ENCODE measurements at places on chromosomes 7 and 10. TPM values are rescaled to one million over a fixed set of nuclear protein-coding genes. Genes with fewer than 3 reads are reported as not detected.
A peak's percentile ranks its signal among the peaks of the same experiment; 100 is the strongest.

PRSS2 gene
- total RNA-seq, result not detected

DNA sequence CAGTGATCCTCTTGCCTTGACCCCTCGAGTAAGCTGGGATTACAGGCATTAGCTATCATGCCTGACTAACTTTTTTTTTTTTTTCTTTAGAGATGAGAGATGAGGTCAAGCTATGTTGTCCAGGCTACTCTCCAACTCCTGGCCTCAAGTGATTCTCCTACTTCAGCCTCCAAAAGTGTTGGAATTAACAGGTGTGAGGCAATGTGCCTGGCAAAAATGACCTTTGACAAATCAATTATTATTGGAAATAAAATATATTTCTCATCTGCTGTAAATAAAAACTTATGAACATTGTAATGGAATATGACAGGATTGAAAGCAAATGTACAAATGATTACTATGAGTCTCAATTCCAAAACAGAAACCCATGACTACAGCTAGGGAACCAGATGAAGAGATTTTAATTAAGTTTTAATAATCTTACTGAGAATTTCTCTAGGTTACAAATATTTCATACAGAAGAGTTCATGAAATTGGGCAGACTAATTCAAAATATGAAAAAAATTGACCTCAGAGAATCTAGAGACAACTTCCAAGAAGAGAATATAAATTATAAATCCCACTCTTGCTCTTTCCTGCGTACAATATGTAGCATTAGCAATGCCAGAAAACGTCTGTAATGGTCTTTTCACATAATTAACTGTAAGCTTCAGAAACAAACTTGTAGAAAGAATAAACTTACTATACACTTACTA lies 414.7 kb downstream of the DGKB start:
- DNase-seq, result no peak

DNA sequence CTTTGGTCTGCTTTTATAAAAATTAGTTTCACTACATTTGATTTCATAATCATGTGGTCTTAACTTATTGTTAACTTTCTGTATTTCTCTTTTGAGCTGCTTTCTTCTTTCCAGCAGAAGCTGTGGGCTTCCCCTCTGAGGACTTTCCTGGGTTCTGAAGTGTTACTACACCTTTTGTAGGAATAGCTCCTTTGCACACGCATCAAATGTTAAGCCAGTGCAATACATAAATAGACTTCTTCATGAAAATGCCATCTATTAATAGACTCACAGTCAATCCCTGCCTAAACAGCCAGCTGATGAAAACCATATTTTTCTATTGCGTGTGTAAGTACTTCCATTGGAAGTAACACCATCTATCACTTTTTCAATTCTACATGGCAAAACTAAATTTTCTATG lies 1.5 kb downstream of the ABCB4 start:
- DNase-seq, result no peak

DNA sequence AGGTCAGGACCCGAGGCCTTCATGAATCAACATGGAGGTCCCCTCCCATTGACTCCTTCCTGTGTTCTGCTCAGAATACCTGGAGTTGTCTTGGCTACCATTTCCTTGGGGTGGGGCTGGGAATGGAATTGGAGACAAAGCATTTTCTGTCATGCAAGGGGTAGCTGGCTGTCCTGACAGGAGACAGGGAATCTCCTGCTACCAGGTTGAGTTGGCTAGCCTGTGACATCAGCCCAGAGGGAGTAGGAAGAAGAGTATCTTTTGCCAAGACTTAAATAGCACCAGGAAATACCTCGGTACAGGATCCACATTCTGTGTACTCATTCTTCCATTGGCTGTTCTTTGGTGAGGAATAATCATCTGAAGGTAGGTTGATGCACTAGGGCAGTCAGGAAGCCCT lies 4.9 kb downstream of the ZDHHC16 start:
- no peak for DNase-seq

DNA sequence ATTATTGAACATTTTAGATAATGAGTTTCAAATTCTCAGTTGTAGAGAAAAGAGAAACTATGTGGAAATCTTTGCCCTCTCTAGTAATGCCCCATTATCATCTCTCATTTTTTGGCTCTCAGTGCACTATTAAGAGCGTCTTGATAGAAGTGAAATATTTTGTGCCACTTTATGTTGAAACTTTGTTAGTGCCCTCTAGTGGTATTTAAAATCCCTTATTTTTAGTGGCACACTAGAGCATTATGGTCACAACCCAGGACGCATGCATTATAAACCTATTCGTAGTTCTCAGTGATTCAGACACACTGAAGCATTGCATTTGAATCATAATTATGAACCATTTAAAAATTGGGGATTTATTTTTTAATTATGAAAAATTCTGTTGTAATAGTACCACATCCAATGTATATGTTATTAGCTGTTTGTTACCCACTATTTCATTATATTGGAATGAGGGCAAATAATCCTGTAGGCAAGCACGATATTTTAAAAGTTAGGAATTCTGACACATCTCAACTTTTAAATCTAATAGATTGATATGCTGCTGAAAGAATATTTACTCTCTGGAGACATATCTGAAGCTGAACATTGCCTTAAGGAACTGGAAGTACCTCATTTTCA lies 21.9 kb downstream of the PDCD4 start:
- DNase-seq, result peak; percentile 61

GRCh38 chr7:148665221-148665620 lies 33.5 kb upstream of the CUL1 start:
- DNase-seq, result no peak

RPA3 gene
- total RNA-seq, result 93.0 TPM

MYH16 gene
- total RNA-seq, result not detected

- DNase-seq, result no peak
Observed at GRCh38 chr7:148571381-148571780, 19.2 kb upstream of the C7orf33 start.

GRCh38 chr7:27586825-27587224 lies 75.9 kb downstream of the HIBADH start:
- no peak for DNase-seq

- DNase-seq, result no peak
Observed at GRCh38 chr10:77586719-77587415, 50.7 kb downstream of the KCNMA1 start.

DNA sequence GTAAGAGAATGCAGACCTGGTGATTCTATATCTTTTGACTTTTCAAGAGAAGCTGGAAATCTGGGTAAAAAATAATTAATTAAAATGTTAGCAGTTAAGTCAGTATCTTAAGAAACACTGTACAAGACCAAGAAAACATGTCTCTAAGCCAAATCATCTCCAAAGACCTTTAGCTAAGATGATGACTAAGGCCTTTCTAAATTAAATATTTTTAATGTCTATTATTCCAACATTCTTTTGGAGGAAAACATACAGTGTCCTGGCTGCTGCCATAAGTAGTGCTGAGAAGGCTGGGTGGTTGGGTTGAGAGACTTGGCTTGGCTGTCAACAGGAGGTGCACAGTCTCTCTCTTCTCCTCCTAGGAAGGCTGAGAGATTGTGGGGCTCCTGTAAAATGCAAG lies 20.3 kb downstream of the STARD3NL start:
- DNase-seq, result no peak

DNA sequence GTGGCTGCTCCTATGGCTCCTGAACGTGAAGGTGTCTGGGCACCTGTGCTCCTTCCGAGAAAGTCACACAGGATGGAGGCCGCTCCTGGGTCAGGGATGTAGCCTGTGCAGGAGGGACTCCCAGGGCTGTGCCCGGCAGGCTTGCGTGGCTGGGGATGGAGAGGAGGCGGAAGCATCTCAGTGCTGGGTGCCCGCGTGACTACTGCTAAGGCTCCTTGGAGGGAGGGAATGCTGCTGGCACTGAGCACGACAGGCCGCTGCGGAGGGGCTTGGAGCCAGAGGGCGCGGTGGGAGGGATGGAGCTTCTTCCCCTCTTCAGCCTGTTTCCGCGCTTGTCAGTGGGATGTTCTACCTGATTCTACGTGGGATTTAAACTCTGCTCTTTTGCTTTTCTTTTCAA lies 35.0 kb downstream of the ADCY1 start:
- DNase-seq, result no peak

DNA sequence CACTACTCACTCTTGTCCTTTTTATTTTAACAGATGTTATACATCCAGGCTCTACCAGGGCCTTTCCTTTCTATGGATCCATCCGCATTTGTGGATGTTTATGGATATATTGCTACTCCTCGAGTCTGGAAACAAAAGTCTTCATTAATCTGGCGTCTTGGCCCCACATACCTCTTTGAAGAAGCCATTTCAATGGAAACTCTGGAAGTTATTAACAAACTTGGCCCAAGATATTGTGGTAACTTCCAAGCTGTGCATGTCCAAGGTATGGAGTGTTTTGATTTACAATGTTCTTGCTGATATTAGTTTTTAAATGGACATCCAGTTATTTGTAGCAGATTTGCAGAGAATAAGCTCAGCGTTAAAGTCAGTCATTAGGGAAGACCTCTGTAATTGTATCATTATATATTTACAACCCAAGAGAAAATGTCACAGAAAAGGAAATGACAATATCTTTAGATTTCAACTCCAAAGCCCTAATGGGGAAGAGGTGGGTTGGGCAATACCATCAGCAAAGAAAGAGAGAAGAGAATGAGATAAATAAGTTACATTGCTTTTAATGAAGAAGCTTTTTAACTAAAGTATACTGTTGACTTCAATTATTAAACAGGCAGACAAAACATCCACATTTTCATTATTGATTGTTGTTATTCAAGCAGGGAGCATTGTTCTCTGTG lies 102.1 kb downstream of the WDFY4 start:
- DNase-seq, result no peak

DNA sequence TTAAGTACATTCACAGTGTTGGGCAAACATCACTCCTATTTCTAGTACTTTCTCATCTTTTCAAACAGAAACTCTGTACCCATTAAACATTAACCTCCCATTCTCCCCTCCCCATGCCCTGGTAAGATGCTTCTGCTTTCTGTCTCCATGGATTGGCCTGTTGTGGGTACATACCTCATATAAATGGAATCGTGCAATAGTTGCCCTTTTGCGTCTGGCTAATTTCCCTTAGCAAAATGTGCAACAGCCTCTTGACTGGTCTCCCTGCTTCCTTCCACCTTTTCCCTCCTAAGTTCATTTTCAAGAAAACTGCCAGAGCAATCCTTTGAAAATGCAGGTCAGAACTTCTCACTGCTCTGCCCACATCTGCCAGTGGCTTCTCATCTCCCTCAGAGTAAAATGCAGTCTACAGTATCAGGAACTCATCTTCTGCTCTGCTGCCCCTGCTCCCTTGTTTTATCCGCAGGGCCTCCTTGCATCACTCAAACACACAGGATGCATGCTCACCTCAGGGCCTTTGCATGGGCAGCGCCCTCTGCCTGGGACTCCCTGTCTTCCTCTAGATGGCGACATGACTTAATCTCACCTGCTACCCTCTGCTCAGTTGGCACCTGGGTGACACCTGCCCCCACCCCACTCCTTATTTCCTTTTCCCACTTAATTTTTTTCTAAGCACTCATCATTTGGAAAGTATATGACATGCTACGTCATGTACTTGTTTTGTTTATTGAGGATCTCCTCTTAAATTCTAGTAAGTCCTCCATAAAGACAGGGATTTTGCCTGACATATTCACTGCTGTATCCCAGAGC lies 44.3 kb upstream of the ECHDC3 start:
- DNase-seq, result peak; percentile 64

DNA sequence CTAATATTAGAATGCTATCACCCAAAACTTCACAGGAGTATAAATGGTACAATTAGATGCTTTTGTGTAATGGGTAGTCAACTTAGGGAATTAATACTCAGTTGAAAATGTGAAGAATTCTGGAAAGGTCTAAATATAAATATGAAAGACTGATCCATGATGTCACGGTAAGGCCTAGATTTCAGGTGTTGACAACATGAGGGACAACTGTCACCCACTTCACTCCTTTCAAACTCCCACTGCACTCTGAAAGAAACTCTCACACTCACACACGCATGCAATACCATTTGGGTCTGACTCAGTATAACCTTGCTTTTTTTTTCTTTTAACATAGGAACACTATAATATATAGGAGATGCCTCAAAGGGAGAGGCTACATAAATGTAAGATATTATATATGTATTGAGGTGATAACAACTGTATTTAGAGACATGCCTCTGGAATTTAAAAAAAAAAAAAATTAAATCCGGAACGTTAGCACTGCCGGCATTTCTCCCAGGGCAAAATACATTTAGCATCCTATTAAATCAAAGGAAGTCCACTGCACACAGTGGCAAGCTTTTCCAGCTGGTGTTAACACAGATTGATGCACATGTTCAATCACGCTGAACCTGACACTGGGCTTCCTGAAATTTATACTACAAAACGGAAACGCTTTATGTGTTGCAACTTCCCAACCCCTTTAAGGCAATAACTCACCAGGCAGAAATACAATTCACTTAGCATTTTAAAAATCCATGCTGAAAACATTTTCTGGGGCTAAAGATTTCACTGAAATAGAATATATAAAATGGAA lies 74.9 kb downstream of the RSU1 start:
- DNase-seq, result no peak

DNA sequence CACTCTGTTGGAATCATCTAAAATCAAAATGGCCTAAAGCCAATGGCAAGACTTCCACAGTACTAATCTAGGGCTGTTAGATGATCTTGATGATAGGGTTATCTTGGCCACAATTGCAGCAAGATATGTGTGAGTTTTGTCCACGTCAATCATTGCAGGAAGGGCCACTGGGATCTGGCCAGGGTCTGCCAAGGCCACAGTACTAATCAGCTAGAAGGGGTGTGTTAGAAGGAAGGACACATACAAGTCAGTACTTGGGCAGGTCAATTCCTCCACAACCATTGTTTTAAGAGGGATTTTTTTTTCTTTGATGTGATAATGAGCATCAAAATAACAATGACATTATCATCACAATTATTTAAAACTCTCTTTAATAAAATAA lies 1.6 kb downstream of the LMOD2 start:
- no peak for DNase-seq

DNA sequence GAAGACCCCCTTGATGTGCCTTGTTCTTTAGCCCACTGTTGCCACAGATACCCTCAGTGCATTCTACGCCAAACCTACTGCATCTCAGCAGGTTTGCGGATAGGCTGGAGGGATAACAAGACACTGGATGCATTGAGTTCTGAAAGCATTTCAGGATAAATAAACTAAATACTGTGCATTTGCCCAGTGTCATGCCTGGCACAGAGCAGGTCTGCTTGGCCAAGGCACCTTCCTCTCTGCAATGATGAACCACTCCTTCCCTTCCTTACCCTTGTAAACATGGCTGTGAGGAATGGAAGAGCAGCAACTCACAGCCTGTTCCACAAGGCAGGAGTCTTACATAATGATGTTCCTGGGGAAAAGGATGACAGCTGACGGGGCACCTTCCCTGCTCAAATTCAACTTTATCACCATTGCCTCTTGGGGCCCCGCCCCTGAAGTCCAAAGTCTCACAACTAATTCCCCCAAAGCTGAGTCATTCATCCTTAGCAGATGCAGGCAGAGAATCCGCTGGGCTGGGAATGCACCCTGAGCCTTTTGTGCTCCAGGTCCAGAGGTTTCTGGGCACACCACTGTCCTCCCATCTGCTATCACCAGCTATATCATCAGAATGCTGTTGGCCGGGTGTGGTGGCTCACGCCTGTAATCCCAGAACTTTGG lies 11.6 kb downstream of the DDX56 start:
- DNase-seq, result no peak

PPP1R17 gene
- not detected for total RNA-seq

Measured in activated CD4-positive, alpha-beta T cell treated with anti-CD3 and anti-CD28 coated beads, Interleukin-2, amount 10 ng/mL, durations not matched to agents 24 days and 14 days (primary cell).